Stimulated activated naive B cell treated with anti-CD40 and anti-IgM and Interleukin-4, amounts not matched to agents 10 μg/mL and 1 μg/mL and 100 μg/mL, for 72 hours (primary cell): ENCODE measurements at places on chromosomes 7 and 10.

DNA sequence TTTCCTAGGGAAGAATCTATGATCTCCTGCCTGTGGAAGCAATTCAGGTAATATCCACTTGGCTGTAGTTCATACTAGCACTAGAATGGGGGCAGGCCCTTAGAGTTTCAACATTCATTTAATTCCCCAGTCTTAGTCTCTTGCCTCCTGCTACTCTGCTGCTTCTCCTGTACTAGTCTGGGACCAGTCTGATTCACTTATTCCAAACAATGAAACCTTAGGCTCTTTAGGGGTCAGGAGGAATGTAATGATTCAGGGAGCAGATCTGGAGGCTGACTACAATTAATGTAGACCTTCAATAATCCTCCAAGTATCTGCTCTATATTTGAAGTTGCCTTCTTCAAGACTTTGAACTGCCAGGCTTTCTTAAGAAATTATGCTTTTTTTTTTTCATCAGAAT is 101.8 kb downstream of the GNAT3 start:
- DNase-seq: no peak

GRCh38 chr7:17600340-17600752 is 301.9 kb downstream of the AHR start:
- no peak for DNase-seq

DNA sequence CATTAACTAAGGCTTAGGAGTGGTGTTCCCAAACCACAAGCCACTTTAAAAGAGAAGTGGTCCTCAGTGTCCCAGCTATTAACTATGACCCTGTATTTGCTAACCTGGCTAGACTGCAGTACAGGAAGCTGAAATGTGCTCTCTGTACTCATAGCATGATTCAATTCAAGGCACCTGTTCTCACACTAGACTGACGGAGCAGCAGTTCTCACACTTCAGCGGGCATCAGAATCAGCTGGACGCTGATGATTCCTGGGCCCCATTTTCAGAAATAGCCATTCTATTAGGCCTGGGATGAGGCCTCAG is 24.5 kb upstream of the MSRB2 start:
- DNase-seq: no peak

GRCh38 chr7:24926623-24927524 is 53.1 kb downstream of the OSBPL3 start:
- DNase-seq: no peak

- no peak for DNase-seq
Measured at GRCh38 chr7:86980223-86980622, 79.2 kb downstream of the ELAPOR2 start.

GRCh38 chr7:25624833-25625232 is 396.5 kb upstream of the NPVF start:
- DNase-seq: no peak

GRCh38 chr10:92222603-92223262 is 68.1 kb downstream of the CPEB3 start:
- no peak for DNase-seq

GRCh38 chr10:34462056-34462455 is 353.0 kb downstream of the PARD3 start:
- no peak for DNase-seq

GRCh38 chr7:45625067-45625466 is 50.9 kb downstream of the ADCY1 start:
- DNase-seq: no peak

- DNase-seq: no peak
Measured at GRCh38 chr10:47253030-47253637, 46.9 kb upstream of the GDF10 start.

DNA sequence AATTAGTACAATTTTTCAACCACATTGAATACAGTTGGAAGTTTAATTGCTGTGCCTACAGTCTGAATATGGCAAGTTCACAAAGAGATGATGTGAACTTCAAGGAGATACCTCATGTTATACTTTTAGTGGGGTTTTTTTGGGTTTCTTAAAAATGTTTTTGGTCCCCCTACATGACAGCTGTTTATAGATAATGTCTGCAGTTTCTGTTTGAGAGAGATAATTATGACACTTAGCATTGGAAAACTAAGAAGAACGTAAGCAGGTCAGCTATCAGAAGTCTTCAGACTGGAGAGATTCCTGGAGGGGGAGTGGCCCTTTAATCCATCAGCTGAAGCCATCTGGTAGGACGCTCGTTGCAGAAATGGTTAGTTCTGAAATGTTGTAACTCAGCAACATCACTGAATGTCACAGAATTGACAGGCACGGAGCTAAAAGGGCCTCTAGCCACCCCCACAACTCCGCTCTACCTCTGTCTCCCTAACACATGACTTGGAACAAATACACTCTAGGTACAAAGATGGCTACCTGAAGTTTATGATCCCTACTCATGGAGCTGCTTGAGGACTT is 29.0 kb downstream of the TIMM23 start:
- DNase-seq: no peak

GRCh38 chr7:137850972-137851945 is 4.5 kb upstream of the DGKI start:
- no peak for DNase-seq
